ENCODE measurements at places on chromosomes 12 and 14.
A peak's percentile ranks its signal among the peaks of the same experiment; 100 is the strongest.

- DNase-seq = no peak
Measured at GRCh38 chr12:105775343-105775742, 363.4 kb downstream of the NUAK1 start.

DNA sequence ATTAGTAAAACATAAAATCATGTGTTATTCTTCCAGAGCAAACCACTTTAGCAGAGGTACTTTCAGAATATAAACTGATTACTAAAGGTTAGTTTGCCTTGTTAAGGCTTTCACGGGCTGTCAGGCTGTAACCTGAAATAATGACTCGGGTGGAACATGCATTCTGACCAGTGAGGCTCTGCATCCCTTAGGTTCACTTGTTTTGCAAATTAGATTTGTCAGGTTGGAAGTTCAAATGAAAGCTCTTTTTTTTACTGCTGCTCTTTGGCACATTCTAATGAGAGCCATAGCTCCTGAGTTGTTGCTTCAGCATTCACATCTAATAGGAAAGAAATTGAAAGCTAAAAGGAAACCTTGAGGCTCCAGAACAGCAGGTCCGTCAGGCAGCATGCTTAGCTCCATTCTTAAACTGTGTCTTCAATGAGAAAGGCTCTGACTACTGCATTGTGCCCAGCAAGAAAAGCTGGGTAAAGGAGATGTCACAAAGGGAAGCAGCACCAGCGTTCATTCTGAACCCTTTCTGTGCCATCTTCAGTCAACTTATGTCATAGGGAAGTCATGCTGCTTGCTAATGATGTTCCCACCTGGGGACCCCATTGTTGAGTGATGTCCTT lies 445.5 kb upstream of the FBXO33 start:
- DNase-seq = no peak

DNA sequence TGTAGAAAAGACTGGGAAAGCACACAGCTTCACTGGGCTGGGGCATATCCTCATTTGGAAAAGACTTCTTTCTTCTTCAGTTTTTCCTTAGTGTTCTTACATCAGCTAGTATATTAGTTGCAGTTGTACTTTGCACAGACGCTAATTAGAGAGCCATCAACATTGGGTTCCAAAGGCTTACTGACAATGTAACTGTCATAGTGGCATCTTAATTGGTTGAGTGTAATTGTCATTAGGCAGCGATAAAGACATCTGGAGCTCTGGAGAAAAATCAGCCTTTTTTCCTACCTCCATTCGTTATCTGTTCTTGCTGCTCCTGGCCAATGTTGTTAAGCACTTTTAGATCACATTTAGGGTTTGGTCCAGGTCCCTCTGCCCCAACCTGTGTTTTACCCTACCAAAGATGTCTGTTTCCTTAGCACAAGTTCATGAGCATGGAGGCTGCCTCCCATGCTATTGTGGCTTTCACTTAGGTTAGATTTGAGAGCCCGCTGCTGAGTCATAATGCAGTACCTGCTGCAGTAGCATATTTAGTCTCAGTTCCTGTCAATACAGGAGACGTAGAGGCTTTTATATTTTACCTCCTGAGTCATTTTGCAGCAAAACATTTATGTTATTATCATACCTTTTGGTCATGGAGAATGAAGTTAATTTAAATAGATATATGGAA lies 49.2 kb downstream of the FBXW8 start:
- no peak for DNase-seq

DNA sequence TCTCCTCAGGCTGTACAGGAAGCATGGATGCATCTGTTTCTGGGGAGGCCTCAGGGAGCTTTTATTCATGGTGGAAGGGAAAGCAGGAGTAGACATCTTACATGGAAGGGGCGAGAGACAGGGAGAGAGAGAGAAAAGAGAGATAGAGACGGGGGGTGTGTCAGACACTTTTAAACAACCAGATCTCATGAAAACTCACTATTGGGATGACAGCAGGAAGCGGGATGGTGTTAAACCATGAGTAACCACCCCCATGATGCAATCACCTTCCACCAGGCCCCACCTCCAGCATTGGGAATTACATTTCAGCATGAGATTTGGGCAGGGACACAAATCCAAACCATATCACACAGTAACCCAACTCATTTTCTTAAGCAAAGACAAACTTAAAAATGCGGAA lies 110.0 kb upstream of the EEA1 start:
- no peak for DNase-seq

DNA sequence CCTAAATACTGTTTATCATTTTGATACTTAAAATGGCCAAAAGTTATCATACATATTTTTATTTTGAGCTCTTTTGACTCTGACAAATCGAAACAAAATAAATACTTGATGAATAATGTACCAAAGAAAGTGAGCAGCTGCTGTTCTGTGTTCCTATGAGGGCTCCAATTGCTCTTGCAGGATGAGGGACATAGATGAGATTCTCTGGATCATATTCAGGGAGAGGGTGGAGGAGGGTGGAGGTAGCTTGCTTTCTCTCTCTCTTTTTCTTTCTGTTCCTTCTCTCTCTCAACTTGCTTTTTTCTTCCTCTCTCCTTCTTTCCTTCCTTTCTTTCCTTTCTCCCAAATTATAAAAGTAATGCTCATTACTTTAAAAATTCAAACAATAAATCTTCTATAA lies 8.9 kb upstream of the MYH7 start:
- DNase-seq = no peak

GRCh38 chr12:58310368-58310767 lies 369.0 kb downstream of the ATP23 start:
- DNase-seq = peak; percentile 58
